ENCODE measurements at places on chromosomes 13 and 19.

- no peak for DNase-seq
Measured at GRCh38 chr13:23859904-23860303, 29.3 kb downstream of the MIPEP start.

GRCh38 chr13:75555836-75556235 lies 6.2 kb downstream of the UCHL3 start:
- DNase-seq = no peak

DNA sequence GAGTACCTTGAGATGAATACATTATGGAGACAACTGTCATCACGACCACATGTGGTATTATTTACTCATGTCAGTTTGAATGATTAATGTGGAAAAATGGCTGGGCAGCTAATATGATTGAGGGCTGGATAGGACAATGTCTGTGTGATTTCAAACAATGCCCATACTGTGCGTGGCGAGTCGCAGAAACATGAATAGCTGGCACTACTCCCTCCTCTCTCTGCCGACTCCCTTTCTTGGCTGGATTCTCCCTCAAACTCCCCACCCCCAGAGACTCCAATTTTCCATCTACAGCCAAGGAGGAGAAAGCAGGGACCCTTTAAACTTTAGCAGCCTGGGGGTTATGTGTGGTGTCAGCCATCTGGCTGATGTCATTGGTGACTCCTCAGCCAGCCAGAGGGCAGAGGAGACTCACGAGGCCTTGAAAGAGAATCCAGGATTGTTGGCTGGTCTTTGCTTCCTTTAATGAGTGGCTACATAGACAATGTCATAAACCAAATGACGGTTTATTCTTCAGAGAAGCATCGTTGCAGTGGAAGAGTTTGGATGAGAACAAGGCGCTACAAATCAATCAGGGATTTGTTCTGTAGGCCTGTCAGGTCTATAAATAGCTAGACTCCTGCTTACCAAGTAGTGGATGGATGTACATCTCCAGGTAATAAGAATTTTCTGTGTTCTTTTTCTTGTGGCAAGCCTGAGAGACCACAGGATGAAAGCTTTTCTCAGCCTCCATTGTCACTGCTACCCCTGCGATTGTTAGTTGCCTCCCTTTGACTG lies 165.6 kb downstream of the DLEU7 start:
- DNase-seq = peak; percentile 62

DNA sequence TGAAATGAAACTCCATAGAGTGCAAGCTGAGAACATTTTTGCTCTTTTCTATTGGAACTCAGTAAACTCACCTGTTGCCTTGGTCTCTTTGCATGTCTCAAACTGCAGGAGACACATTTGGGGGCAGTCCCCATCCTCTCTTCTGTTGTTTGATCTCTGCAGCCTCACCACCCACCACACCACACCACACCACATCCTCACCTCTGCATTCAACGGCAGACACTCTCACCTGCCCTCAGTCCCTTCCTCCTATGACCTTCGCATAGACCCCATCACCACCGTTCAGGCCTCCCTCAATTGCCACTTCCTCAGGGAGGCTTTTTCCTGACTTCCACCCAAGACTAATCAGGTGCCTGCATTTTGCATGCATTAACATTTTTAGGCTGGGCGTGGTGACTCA lies 14.4 kb upstream of the TPM4 start:
- DNase-seq = no peak

DNA sequence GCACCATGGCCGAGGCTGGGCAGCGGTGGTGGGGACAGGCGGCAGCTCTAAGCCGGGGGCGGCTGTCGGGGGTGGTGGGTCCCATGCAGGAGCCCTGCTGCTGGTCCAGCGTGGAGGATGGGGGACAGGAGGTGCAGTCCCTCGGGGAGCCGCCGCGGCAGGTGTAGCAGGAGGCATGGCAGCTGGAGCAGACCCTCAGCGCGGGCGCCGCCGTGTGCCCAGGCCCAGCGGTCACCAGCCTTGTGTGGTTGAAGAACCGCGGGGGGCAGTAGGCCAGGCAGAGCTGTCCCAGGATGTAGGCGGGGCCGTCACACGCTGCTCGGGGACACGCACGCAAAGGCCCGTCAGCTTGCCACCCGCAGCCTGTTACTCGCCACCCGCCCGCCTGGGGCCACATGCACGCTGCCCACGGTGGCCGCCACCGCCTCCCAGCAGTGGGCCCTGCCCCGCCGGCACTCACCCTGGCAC lies 2.9 kb upstream of the C19orf25 start:
- DNase-seq = no peak

DNA sequence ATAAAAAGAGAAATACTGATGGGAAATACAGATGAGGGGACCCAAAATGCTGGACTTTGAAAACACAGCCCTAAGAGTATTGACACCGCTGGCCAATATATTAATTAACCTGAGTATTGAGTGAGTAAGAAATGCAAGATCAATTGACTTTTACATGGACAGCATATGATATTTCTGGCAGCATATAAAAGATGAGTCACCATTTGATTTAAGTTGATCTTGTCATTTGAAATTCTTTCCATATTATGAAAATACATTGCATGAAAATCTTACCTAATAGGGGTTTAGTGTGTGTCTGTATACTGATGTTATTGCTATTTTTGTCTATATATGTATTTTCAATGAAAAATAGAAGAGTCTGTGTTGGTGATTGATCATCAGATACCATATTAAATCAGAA lies 619.6 kb downstream of the KCTD12 start:
- DNase-seq = no peak

GRCh38 chr13:110616103-110617101 lies 1.1 kb downstream of the NAXD start:
- peak; percentile 51 for DNase-seq

DNA sequence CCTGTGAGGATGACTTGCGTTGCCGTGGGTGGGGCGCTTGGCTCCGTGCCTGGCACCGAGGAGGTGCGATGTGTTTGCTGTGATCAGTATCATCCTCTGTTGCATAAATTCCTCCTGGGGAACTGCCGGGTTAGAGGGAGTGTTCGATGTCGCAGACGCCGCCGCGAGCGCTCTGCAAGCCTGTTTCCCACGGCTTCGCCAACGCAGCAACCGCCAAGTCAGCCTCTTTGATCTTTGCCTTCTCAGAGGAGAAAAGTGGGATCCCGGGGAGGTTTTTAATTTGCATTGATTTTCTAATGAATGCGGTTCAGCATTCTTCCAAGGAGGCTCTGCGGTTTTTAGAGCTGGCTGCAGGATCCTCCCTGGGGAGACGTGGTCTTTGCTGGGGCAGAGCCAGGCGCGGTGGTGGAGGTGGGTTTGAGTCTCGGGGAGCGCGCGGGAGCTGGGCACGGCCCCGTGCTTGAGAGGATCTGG lies 7.6 kb downstream of the GPR32 start:
- DNase-seq = no peak

- DNase-seq = no peak
Measured at GRCh38 chr19:48332351-48332661, 7.0 kb downstream of the EMP3 start.

DNA sequence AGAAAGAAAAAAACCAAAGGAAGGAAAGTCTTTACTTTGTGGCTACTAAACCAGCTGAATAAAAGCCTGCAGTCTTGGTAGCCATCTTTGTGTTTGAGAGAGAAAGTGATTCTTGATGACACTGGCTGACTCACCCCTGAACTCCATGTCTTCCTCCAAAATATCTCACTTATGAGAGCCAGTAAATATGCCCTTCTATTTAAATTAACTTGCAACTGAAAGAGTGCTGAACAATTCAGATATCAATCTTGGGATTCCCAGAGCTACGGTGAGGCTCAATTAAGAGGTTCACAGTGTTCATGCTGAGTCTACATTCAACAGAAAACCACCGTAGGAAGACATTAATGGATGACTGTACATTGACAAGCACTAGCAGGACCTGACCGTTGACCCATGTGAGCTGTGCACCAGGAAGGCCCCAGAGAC lies 57.9 kb downstream of the KCTD12 start:
- DNase-seq = peak; percentile 50

DNA sequence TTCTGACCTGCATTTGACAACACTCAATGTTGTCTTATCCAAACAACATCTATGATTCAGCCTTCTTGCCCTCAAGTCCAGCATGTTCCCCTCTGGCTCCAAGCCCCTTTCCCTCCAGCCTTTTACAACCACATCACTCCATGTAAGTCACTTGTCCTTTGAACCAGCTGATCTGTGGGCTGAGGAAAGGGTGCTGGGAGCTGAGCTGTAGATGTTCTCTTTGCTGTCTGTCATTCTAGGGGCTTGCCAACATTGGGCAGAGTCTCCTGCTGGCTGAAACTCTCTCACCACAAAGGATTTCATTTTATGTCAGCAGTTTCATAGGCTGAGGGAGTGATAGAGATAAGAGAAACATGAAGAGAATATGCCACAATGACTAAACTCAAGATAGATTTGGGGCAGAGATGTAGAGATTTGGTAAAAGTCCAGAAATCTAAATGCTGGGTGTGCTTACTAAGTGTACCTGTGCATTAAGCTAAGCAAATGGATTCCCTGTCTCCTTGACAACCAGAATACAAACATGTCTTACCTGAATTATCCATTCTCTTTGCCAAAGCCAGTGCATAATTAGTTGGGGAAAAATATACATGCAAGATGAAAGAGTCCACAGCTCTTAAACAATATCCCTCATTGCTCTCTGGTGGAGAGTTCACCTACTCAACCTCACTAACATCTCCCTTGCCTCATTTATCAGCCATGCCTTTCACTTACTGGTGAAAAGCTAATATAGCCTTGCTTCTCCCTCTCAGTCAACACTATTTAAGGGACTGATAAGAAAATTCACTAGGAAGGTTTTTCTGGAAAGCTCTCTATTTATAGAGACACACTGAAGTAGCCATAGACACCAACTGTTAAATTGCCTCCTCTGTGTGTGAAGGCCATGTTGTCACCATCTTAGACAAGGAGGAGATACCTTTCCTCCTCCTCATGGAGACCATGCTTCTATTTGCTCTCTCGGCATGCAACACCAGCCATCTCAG lies 175.5 kb upstream of the SERP2 start:
- DNase-seq = peak; percentile 19

All from HT1080 (cell line).